ENCODE measurements at places on chromosomes 13 and 19.

DNA sequence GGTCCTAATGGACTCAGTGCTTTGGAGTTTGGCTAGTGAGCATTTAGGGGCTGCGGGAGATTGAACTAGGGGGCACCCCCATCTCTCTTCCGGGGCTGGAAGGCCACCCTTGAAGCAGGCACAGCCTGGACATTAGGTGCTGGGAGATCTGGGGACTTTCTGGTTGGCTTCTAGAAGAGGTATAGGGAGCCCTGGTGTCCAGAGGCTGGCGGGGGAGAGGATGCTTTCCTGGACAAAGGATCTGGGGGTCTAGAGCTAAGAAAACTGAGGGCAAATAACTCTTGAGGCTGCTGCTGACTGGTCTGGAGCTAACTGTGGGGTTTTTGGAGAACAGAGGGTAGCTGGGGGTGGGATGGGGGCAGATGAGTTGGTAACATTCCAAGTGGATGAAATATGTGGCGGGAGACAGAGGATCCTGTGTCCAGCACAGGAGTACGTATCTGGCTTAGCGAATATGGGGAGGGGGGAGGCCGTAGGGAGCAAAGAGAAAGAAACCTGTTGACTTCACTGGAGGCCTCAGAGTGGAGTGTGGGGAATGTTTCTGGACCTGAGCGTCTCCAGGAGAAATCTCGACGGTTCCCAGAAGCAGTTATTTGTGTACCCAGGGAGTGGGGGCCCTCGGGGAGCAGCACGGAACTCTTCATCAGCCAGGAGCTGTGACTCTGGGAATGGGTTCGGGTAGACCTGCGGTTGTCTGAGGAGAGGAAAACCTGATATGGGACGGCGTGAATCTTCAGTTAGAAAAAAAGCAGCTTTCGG, 1.4 kb downstream of the HNRNPUL1 start:
- peak; percentile 1 for DNase-seq

DNA sequence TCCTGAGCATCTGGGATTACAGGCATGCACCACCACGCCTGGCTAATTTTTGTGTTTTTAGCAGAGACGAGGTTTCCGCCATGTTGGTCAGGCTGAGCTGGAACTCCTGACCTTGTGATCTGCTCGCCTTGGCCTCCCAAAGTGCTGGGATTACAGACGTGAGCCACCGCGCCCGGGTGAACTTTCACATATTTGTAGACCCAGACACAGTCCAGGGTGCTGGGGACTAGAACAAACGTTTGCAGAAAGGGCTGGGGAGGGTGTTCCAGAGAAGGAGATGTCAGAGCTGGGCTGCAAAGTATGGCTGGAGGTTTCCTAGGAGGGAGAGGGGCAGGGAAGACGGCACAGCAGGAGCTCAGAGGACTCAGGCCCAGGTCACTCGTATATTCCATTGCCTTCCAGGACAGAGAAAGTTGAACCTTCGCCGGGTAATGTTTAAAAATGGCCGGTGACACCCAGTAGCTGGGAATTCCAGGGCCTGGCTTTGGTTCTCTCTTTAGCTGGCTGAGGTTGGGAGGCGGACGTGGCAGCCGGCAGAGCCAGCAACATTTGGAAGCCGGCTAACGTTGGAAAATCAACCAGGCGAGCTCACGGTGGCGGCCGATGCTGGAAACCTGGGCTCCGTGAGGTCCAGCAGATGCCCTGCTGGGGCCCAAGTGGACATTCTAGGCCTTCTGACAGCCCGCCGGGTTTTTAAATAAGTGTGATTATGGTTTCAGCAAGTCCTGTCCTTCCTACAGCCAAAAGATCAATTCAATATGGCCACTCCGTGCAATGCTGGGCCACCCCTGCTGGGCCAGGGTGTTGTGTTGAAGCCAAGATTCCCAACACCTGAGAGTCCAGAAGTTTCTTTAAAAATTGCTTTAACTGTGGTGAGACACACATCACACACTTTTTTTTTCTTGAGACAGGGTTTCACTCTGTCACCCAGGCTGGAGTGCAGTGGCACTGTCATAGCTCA, 41.5 kb downstream of the NFIC start:
- no peak for DNase-seq

GRCh38 chr13:109119896-109120295, 490.5 kb downstream of the MYO16 start:
- DNase-seq, result no peak

GRCh38 chr13:38334845-38335244, 14.8 kb upstream of the UFM1 start:
- no peak for DNase-seq

DNA sequence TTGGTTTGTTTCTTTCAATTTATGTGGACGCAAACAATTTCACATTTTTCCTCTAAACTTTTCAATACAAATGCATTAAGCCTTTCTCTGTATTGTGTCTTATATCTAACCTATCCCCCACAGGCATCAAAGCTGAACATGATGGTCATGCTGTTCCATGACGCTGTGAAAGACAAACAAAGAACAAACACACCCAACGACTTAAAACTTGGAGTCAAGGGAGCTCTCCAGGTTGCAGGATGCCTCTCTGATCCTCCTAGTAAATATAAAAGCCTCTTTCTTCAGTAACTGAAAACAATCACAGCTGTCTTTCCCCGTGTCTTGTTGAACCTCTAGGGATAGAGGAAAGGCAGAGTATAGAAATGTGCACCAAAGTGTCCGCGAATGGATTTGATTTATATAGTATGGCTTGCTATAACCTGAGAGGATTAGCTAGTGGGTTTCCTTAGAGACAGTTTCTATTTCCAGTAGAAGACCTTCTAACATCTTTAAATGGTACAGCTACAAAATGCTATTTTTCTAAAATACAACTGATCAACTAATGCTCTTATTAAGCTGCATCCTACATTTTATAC, 43.1 kb downstream of the PCDH9 start:
- no peak for DNase-seq

GRCh38 chr13:73062468-73062867, 3.7 kb downstream of the KLF5 start:
- no peak for DNase-seq

- DNase-seq, result no peak
These were observed 189.3 kb downstream of the TM9SF2 start for GRCh38 chr13:99690426-99691174.

DNA sequence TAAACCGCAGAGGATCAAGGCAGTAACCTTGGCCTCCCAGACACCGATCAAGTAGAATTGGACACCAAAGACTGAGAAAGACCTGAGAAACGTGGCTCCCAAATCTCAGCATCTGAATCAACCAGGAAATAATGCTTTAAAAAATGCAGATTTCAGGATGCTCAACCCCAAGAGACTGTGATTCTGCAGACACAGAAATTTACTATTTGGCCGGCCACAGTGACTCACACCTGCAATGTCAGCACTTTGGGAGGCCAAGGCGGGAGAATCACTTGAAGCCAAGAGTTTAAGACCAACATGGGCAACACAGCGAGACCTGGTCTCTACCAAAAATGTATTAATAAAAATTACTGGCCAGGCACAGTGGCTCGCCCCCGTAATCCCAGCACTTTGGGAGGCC, 6.2 kb downstream of the ABCC4 start:
- no peak for DNase-seq

GRCh38 chr13:26051657-26052311, at the start of gene SHISA2:
SHISA2 (minus strand) TSS chr13:26052016; CDS start chr13:26050975, 1,041 bp downstream.
- no peak for DNase-seq
